ENCODE measurements at places on chromosomes 16 and 17.
A peak's percentile ranks its signal among the peaks of the same experiment; 100 is the strongest.

GRCh38 chr16:56637814-56638750 is at the start of gene MT1A:
TSS of gene MT1A (plus strand) at chr16:56638666. CDS start at chr16:56638739, 73 bp downstream.
- no peak for DNase-seq

- DNase-seq = no peak
These were observed 20.7 kb upstream of the LGALS9 start for GRCh38 chr17:27610304-27610677.

- DNase-seq = no peak
These were observed 13.8 kb downstream of the USP22 start for GRCh38 chr17:21029036-21029435.

GRCh38 chr17:33803686-33804085 is 451.4 kb upstream of the CCL2 start:
- DNase-seq = no peak

- DNase-seq = no peak
These were observed 338.9 kb upstream of the C16orf82 start for GRCh38 chr16:26727848-26728247.

GRCh38 chr17:34219405-34219804 is 35.7 kb upstream of the CCL2 start:
- no peak for DNase-seq

DNA sequence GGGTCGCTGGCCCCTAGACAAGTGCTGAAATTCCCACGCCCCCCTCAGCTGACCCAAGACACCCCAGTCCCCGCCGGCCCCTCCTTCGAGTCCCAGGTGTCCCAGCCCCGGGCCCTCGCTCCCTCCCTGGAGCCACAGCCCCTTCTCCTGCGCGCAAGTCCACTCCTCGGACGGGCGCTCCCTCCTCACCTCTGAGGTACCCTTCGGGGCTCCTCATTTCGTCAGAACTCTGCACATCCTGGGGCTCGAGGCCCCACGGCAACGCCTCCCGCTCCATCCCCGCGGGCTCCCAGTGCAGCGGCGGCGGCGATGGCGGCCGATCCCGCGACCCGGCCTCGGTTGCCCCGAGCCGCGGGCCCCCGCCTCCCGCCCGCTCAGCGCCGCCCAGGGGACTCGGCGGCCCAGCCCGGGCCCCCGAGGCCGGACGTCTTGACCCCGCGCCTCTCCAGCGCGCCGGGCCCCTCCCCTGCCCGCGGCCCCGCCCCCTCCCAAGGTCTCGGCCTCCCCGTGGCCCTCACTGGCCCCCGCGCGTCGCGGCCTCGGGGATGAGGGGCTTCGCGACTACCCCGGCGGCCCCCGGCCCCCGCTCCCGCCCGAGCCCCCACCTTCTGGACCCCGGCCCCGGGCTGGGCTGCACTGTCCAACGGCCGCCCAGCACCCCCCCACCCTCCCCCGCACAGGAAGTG is at the start of gene ZNF768:
ZNF768 (minus strand) TSS at position 430 of the 686 bp plus-strand sequence; CDS start at position 277, 153 bp downstream.
- peak; percentile 31 for DNase-seq

DNA sequence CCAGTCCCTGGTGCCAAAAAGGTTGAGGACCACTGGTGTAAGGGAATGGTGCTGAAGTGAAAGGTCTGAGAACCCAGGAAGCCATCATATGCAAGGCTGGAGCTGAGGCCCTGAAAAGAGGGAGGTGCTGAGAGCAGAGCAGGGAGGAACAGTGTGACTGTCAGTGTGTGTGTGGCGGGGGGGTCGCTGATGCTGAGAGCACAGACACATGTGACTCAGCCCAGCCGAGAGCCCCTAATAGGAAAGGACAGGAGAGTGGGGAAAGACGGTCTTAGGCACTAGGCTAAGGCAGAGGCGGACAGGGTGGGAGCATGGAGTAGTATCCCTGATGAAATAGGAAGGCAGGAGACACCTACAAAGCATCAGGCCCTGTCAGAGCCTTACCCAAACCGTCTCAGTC is 1.2 kb downstream of the B9D1 start:
- DNase-seq = no peak

- DNase-seq = no peak
These were observed 7.3 kb downstream of the TMEM208 start for GRCh38 chr16:67234180-67234597.

- DNase-seq = no peak
These were observed 13.6 kb downstream of the UBFD1 start for GRCh38 chr16:23570992-23571632.

GRCh38 chr16:79185711-79186110 is 414.8 kb downstream of the MAF start:
- no peak for DNase-seq

- DNase-seq = no peak
These were observed 81.3 kb upstream of the SOX9 start for GRCh38 chr17:72039490-72039889.

GRCh38 chr16:1877089-1877488 is 5.1 kb upstream of the MEIOB start:
- no peak for DNase-seq

- no peak for DNase-seq
These were observed 21.7 kb downstream of the SPHK1 start for GRCh38 chr17:76405967-76406647.

- no peak for DNase-seq
These were observed 273.8 kb downstream of the CDH13 start for GRCh38 chr16:82900559-82900958.

DNA sequence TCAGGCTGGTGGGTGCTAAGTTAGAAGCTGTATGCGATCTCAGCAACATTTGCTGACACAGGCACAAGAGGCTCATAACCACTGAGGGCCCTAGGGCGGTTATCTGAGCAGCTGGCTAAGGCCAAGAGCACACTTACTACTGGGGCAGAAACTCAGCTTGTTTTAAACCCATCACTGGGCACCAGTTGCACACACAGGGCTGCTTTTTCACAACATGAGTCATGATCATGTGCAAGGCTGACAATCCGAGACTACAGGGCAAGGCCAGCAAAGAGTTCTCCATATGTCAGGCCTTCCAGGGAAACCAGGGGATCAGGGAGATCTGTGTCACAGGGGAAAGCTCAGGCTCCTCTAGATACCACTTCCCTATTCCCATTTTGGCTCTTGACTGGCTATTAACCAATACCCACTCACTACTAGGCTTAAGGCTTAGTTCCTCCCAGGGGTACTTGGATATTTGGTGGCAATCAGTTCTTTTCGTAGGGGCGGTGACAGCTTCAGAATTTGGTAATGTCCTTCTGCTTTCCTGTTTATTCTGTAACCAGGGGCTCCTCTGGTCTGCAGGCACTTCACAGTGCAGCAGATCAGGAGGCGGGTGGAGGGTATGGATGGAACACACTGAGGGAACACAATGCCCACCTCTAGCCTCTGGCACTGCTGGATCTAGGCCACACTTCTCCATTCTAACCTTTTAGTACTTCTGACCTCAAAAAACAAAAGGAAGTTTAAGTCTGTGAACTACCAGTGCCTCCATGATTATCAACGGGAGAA is 44.9 kb upstream of the ERN1 start:
- no peak for DNase-seq

DNA sequence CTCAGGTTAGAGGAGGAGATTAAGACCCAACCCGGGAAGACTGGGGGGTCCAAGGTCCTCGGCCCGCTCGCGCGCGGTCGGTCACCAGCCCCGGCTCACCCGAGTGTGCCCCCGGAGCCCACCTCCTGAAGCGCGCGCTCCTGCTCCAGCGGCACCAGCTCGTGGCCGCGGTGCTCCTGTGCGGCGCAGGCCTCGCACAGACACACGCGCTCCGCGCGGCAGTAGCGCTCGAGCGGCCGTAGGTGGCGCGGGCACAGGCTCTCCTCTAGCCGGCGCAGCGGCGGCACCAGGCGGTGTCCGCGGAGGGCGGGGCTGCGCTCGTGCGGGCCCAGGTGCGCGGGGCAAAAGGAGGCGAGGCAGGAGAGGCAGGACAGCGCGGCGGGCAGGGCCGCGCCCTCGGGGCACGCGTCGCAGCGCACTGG is 618 bp downstream of the TRIM47 start:
- peak; percentile 76 for DNase-seq

DNA sequence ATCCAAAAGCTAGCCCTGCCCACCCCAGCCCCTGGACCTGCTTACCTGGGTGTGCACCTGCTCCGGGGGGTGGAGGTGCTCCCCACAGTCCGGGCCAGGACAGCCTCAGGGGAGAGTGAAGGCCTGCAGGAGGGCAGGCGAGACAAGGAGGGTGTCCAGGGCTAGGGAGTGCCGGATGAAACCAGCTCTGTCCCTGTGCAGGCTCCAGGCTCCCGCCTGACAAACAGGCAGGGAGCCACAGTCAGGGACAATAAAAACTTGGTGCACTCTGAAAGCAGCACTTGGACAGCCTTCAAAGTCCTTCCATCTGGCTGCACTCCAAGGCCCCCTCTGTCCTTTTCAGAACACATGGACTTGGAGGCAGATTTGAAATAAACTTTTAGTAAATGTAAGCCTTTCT is 3.9 kb downstream of the PAQR4 start:
- no peak for DNase-seq

DNA sequence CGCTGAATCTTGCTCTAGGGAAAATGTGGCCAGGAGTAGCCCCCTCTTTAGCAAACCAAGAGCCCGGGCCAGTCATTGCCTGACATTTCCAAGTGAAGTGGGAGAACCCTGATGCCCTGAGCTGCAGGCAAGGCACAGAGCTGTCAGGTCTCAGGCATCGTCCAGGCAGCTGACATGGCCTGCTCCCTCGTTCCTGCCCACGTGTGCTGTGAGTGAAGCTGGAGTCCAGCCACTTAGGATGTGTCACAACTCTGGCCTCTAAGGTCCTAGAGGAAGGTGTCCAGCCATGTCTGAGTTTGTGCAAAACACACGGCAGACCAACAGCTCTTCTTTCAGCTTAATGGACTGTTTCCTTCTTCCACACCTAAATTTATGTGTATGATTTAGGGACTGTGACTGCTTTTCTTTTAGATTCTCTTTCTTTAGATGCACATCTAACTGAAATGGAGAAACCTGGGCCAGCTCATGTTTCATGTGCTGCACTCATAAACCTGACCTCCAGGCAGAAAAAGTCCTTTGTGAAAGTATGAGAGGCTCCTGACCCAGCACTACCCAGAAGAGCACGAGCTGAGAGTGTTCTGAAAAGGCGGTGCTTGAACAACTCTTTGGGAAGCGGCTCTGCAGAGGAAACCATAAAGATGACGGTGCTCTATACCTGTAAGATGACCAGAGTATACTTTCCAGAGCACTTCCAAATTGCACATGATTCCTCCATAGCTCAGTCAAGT is 14.8 kb upstream of the LIMD2 start:
- DNase-seq = no peak

DNA sequence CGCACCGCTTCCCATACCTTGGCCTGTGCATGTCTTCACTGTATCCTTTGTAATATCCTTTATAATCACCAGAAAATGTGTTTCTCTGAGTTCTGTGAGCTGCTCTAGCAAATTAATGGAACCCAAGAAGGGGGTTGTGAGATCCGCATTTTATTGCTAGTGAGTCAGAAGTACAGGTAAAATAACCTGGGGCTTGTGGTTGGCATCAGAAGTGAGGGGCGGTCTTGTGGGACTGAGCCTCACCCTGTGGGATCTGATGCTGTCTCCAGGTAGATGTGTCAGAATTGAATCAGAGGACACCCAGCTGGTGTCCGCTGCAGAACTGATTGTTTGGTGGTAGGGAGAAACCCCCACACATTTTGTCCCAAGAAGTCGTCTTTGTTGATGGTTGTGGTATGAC is 382.4 kb downstream of the SNX29 start:
- DNase-seq = no peak

GRCh38 chr16:84178146-84178765 is 8.6 kb downstream of the TAF1C start:
- DNase-seq = no peak

GRCh38 chr16:30902029-30902972 is 5.9 kb downstream of the CTF1 start:
- peak; percentile 58 for DNase-seq

DNA sequence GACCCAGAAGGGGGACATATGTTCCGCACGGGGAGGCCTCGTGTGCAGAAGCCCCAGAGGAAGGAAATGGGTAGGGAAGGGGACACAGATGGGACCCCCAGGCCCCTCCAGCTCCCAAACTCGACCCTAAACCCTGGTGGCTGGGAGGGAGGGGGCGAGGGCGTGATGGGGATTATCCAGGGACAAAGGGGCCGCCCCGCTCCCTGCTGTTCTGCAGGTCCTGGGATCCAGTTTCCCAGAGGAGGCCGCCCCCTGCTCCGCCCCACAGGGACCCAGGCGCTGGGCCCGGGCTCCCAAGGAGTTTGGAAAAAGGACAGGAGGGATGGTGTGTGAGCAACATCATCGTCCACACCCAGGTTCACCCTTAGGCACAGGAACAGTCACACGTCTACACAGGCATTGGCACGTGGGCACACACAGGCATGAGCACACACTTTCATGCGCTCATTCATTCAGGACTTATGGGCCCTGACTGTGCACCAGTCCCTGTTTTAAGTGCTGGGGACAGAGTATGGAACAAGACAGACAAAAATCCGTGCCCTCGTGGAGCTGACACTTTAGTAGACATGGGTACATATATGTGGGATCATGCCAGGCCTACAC is 12.8 kb upstream of the FBXL19 start:
- DNase-seq = no peak

- no peak for DNase-seq
These were observed 2.4 kb upstream of the RIPOR1 start for GRCh38 chr16:67526149-67526791.

DNA sequence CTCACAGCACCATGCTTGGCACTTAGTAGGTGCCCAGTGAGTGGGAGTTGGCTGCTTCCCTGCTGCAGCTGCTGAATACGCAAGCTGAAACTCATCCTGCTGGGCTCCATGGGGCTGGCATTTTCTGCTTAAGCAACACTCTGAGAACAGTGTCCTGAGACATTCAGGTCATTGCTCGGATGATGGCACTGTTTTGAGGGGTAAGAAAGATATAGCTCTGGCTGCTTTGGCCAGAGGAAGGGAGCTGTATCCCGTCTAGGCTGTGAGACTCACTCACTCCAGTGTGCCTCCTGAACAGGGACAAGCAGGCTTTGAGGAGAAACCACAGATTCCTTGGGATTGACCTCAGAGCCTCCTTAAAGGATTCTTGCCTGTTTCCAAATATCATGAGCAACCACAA is 120.5 kb downstream of the CLEC16A start:
- no peak for DNase-seq

DNA sequence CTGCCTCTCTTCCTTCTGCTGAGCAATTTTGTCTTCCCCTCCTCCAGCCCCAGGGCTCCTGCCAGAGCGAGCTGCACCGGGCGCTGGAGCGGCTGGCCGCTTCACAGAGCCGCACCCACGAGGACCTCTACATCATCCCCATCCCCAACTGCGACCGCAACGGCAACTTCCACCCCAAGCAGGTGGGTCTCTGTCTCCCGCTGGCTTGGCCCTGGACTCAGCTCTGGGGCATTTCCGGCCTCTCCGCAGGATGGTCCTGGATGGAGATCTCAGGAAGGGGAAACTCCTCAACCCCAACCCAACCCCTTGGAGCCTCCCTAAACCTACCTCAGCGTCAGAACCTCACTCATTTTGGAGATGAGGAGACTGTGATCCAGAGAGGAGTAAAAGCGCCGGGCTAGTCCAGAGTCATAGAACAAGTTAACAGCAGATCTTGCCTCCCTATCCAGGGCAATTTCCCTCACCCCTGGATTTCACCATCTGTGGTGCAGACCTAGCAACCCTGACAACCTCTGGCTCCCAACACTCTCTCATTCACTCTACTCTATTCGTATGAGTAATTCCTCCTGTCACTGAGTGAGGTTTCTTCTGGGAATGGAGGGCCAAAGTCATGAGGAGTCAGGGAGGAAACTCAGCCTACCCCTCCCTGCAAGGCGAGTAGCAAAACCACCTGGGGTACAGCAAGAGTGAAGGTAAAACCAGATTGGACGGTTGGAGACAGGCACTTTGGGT is 10.8 kb downstream of the IGFBP4 start:
- no peak for DNase-seq
